Activated T-helper 9 cell treated with anti-CD3 and anti-CD28 coated beads, Interleukin-2, amount 50 U/mL, for 16 hours (primary cell): ENCODE measurements at places on chromosomes 4 and X.

DNA sequence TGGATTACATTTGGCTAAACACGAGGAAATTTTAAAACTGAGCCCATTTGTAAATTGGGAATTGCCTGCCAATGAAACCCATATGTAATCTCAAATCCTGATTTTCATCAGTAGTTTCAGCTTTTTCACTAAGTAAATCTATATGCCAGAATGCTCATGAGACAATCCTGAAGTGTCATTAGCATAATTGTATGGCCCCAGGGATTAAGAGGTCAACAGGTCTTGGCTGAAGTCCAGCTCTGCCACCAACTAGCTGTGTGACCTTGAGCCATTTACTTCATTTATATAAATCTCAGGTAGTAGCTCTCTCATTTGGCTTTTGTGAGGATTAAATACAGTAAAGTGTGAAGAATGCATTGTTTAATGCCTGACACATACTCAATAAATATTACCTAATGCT, 320.5 kb upstream of the EMCN start:
- DNase-seq: no peak

GRCh38 chr4:3497095-3497494, 34.0 kb downstream of the DOK7 start:
- DNase-seq: no peak

DNA sequence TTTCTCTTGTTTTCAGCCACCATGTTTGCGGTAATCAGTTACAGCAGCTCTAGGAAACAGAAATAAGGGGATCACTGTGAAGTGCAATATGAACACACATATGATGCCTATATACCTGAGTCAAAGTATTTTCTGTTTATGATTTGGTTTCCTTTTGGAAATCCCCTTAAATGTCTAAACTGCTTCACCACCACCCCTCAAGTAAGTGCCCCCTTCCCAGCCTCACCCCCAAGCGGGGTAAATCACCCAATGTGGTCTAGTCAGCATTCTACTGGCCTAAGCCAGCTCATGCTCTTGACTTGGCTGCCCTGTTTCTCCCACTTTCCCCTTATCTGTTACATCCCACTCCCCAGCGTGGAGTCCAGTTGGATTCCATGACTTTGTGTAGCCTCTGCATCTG, 176.5 kb downstream of the QDPR start:
- no peak for DNase-seq

- DNase-seq: no peak
Observed at GRCh38 chr4:184255361-184255760, 37.7 kb upstream of the ENPP6 start.

- no peak for DNase-seq
Observed at GRCh38 chr4:26356081-26356501, 35.3 kb downstream of the RBPJ start.

DNA sequence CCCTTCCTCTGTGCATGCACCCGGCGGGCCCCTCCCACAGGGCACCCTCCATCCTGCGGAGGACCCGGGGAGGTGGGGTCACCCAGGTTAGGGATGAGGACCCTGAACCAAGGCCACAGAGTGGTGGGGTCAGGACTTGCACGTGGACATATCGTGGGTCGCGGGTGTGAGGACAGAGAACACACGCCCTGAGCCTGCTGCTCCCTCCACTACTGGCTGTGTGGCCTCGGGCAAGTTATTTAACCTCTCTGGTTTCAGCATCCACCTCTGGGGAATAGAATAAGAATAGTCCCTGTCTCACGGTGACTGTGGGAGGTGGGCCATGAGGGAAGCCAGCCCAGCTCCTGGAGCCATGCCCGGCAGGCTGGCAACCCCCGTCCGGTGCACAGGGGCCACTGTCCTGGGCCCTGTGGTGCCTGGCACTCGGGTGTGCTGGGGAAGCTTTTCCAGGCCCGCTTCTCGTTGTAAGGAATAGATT, 5.1 kb downstream of the PSAPL1 start:
- DNase-seq: no peak

DNA sequence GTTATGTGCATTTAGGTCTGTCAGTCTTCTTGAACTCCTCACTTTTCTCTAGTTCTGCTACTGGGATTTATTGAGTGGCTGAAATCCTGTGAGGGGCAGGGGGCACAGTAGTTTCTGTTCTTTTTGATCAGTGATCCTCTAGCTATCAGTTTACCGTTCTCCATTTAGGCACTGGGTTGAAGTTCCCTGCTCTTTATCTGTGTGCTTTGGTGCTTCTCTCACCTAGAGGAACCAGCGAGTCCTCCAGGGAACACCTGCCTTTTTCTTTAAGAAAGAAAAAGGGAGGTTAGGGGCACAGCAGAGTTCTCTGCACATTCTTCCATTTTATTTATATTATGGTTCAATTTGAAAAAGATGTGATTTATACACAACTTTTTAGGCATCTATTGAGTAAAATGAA, 503.0 kb upstream of the AGA start:
- no peak for DNase-seq

DNA sequence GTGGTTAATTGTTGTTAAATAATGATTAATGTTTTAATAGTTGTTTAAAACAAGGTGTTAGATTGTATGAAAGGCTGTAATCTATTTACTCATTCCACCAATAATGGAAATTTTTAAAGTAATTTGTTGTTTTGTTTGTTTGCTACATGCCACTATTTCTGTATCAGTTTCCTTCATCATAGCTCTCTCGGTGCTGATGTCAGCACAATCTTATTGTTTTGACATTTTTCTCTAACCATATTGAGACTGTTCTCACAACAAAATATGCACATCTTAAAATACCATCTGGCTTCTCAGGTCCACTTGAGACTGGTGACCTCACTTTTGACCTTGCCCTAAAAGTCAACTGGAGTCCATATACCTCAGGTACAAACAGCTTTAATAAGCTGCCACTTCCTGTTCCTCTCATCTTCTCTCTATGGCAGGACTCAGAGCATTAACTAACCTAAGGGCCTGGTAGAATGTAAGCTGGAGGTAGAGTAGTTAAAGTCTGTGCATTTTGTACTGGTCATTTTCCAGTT, 1.0 kb upstream of the GUCY1B1 start:
- no peak for DNase-seq
